ENCODE measurements at places on chromosomes 7 and 10. TPM values are rescaled to one million over a fixed set of nuclear protein-coding genes. Genes with fewer than 3 reads are reported as not detected.

The TAS2R41 gene
- total RNA-seq: not detected

The FEZF1 gene
- not detected for total RNA-seq

The CALHM3 gene
- total RNA-seq: not detected

The PAX4 gene
- total RNA-seq: not detected

The LRIT1 gene
- not detected for total RNA-seq

All from bronchus fibroblast of lung (primary cell).